ENCODE measurements at places on chromosomes 2 and 18. TPM values are rescaled to one million over a fixed set of nuclear protein-coding genes. Genes with fewer than 3 reads are reported as not detected.

GRCh38 chr2:51053213-51053612, 21.3 kb upstream of the NRXN1 start:
- no peak for DNase-seq

DNA sequence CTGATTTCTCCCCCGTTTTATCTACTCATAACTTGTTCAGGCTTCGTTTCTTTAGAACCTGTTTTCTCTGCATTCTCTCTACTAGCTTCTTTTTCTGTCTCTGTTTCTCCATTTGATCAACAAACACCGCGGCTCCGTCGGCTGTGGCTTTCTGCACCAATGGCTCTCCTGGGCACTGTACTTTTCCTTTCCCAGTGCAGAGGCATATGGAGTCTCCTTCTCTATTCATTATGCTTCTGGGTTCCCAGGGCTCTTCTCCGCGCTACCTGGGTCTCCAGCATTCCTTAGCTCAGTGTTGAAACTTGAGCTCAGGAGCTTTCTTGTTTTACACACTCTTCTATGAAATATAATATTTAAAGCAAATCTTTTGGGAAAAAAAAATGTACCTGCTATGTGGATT, 196.6 kb upstream of the SOX11 start:
- DNase-seq, result no peak

The ALPG gene
- not detected for total RNA-seq

The SPOPL gene
- total RNA-seq, result 24.2 TPM
